NCI-H187 (cell line): ENCODE measurements at places on chromosomes 4 and X.

GRCh38 chr4:87150498-87151261 lies 69.7 kb downstream of the KLHL8 start:
- DNase-seq: peak; percentile 30

DNA sequence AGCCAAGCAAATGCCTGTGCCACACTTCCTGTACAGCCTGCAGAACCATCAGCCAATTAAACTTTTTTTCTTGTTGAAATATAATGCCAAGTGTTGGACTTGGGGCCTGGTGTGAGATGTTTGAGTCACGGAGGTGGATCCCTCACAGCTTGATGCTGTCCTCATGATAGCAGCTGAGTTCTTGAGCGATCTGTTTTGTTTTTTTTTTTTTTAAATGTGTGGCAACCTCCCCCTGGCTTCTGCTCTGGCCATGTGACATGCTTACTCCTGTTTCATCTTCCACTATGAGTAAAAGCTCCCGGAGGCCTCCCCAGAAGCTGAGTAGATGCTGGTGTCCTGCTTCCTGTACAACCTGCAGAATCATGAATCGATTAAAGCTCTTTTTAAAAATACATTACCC lies 973.3 kb upstream of the FTHL17 start:
- no peak for DNase-seq

- no peak for DNase-seq
Measured at GRCh38 chr4:167088115-167088514, 146.2 kb downstream of the SPOCK3 start.

- DNase-seq: no peak
Measured at GRCh38 chr4:106365613-106366012, 3.0 kb downstream of the GIMD1 start.

DNA sequence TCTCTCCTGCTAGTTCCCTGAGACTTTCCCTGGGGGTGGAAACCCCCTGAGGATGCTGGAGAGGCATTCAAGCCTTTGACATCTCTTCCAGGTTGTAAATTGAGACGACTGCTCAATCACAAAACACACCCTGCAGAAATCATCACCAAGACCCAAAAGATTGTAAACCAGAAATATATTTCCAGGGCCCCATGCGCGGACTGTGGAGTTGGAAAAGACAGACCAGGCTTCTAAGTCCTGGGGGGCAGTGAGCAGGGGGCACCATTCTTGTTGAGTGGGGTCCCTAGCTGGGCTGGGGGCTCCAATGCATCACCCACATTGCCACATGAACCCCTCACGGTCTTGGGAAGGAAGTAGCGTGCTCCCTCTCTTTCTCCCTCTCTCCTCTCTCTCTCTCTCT lies 87.9 kb upstream of the C4orf50 start:
- no peak for DNase-seq

DNA sequence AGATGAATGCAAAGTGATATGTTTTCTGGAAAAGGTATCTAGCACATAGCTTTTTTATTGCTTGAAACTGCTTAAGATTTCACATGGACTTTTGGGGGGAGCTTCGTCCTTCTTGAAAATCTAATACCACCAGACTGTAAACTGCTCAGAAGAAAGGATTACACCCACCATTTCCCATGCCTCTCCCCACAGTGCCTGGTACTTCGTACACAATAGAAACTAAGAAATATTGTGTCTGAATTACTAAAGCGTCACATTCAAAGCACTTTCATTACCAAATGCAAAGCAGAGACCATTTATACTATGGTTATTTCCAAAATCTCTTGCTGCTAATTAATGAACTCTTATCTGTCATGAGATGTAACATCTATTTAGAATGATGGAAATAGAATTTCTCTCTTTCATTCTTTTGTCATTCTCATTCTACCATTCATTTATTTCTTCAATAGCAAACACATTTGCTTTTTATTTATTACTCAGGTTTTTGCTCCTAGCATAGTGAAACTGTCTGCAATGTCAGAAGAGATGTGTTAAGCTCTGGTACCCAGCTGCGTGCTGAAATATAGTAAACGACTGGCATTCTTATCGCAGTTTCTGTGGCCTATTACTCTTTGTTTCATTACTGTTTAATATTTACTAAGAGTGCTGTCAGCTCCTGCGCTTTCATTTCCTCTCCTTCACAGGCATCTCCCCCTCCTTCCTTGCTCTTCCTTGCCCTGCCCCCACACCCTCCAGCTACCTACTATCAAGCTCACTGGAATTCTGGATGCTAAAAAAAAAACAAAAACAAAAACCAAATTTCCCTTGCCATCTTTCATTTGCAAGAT lies 51.4 kb upstream of the RAPGEF2 start:
- no peak for DNase-seq

- DNase-seq: no peak
Measured at GRCh38 chrX:12332786-12333347, 194.6 kb downstream of the FRMPD4 start.

DNA sequence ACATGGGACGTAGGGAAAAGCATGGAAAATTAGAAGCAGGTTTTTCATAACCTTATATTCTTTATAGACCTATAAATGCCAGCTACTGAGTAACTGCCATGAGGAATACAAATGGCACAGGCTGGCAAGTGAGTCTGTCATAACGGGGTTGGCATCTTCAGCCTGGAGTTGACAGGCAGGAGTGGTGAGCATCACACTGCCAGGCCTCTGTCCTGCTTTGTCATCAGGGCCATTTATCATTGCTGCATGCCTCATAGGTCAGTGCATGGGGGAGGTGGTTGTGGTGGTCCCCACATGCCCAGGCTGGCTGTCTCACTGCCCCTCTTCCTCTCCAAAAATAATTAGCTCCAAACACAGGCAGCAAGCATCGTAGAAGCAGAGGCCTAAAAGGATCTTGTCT lies 72.5 kb downstream of the LNX1 start:
- no peak for DNase-seq

DNA sequence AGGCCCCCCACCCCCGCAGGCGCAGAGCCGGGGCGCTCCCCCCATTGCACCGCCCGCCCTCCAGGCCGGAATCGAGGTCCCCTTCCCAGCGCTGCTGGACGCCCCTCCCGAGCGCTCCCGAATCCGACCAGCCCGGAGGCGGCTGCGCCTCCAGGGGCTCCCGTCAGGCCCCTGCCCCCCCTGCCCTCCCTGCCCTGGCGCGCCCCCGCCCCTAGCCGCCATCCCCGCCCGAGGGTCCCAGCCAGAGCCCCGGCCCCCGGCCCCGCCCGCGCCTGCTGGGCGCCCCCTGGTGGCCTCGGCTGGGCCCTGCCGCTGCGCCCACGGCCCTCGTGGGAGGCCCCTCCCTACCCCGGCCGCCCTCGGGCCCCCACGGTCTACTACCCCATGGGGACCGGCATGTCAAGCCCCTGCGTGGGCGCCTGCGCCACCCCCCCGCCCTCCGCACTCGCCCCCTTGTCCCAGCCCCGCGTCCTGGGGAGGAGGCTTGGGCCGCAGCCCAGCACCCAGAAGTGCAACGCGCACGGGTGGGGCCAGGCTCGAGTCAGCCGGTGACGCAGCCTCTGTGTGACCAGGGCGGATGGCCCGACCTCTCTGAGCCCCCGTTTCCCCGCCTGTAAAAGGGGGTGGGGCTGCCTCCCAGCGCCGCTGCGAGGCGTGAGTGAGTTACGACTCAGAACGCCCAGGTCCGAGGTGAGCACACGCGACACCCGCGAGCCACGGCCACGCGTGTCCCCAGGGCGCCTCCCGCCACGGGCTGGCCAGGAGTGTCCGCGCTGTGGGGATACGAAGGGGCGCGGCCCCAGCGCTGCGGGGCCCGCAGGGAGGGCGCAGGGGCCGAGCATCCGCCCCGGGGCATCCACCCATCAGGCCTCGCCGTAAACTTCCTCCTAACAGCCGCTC lies 104.9 kb downstream of the FAM53A start:
- DNase-seq: no peak
